AG04450 (cell line): ENCODE measurements at places on chromosomes 2 and 18.

DNA sequence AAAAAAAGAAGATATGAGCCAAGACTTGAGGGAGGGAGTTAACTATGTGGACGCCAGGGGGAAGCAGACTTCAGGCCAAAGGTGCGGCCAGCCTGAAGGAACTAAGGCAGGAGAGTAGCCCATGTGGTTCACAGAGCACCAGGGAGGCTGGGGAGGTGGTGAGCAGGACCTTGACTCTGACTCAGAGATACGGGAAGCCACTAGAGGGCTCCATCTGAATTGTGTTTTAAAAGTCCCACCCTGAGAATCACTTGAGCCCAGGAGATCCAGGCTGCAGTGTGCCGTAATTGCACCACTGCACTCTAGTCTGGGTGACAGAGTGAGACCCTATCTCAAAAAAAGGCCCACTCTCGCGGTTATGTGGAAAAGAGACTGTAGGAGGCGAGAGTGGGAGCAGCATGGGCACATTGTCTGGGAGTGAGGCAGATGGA is 12.3 kb downstream of the CEP192 start:
- peak; percentile 29 for DNase-seq

GRCh38 chr2:17626986-17627385 is 86.5 kb downstream of the VSNL1 start:
- DNase-seq: no peak

- DNase-seq: no peak
Observed at GRCh38 chr2:221034973-221035372, 537.1 kb downstream of the EPHA4 start.

DNA sequence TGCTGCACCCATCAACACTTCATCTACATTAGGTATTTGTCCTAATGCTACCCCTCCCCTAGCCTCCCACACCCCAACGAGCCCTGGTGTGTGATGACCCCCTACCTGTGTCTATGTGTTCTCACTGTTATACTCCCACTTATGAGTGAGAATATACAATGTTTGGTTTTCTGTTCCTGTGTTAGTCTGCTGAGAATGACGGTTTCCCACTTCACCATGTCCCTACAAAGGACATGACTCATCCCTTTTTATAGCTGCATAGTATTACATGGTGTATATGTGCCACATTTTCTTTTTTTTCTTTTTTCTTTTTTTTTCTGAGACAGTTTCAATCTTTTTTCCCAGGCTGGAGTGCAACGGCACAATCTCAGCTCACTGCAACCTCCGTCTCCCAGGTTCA is 284.1 kb upstream of the CYP26B1 start:
- no peak for DNase-seq

DNA sequence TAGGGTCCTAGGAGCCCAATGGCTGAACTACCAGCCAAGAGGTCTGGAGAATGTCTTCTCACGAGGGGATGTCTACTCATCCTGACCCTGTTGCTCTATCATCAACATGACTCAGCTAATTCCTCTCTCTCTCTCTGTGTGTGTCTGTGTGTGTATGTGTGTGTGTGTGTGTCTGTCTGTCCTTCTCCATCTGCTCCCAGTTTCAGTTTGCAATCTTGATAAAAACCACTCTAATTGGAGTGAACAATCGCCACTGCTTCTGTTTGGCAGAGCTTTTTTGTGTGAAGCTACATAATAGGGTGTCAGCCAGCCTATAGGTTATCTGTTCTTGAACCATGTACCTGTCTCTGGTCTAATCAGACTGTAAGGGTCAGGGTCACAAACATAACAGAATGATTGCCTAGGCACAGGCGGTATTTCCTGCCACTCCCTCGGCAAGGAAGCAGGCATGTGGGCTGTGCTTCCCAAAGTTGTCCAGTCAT is 219.8 kb downstream of the SH3BP4 start:
- peak; percentile 10 for DNase-seq

- no peak for DNase-seq
Observed at GRCh38 chr18:47898696-47899095, 31.8 kb downstream of the SMAD2 start.

DNA sequence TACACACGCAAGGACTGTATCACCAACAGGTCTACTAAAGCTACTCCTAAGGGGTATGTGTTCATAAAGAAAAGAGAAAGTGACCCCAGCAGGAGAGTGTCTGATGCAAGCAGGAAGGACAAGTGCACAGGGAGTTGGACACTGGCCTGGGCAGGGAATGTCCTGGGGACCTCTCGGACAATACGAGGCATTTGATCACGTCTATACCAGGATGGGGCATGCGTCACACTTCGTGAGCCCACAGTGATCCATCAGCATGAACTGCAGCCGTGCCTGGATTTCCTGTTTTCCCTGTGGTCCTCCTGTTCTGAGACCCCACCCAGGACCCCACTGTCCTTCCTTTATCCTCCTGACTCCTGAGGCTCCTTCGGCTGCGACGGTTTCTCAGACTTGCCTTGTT is 113.9 kb downstream of the HDAC4 start:
- no peak for DNase-seq

DNA sequence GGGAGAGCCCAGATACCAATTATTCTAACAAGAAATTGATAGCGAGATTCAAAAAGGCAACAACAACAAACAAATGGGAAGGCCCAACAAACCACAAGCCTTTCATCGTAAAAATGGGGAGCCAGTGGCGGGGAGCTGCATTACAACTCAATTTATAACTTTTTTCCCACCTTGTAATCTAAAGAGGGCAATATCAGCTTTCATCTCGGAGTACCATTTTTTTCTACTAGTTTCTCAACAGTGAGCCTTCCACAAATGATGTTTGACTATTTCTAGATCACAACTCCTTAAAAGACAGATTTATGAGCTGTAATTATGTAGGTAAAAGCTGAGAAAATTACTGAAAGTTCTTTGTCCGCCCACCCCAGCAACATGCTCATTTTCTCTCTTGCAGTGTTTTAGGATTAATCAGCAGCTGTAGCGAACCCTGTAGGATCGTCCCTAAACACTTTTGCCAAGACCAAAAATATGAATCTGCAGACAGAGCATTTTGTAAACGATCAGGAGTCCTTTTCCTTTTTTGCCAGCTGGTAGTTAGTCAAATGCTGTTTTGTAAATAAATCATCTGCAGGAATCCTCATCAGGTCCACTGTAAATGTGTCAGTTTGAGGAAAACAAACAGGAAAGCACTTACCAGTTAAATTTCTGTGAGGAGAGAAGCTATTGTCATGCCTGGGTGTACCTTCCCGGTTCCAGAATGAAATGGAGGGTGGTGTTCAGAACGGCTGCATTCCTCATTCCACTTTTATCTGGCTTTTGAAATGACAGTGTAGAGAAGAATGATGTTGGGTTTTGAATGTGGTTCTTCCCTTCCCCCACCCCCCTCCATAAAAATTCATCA is 53.2 kb downstream of the EEF1B2 start:
- DNase-seq: no peak

- DNase-seq: no peak
Observed at GRCh38 chr18:63550068-63550467, 7.9 kb downstream of the SERPINB12 start.

DNA sequence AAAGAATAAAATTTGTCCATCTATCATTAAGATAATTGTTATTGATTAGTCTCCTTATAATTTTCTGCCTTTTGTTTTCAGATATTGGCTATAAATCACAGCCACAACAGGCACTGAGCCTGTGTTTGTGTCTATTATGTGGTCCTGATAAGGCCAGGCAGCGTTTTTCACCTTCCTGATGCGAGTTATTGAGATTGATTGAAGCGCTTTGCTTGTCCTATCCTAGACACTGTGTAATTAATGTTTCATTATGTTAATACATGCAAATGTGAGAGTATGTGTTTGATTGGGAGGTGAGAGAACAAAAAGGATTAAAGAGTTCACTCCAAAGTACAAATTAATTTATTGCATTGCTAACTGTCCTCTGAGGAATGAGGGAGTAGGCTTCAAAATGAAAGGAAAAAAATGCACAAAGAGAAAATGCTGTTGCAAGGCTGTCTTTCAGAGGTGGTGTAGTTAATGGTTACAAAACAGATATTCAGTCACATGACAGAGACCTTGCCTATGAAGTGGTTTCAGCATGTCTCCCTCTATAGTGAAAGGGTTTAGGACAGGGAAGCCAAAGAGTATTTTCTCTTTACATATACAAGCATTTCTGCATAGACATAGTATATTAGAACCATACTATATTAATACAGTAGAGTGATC is 391.1 kb downstream of the DCC start:
- no peak for DNase-seq

GRCh38 chr2:55061523-55062344 is 11.5 kb upstream of the RTN4 start:
- no peak for DNase-seq

DNA sequence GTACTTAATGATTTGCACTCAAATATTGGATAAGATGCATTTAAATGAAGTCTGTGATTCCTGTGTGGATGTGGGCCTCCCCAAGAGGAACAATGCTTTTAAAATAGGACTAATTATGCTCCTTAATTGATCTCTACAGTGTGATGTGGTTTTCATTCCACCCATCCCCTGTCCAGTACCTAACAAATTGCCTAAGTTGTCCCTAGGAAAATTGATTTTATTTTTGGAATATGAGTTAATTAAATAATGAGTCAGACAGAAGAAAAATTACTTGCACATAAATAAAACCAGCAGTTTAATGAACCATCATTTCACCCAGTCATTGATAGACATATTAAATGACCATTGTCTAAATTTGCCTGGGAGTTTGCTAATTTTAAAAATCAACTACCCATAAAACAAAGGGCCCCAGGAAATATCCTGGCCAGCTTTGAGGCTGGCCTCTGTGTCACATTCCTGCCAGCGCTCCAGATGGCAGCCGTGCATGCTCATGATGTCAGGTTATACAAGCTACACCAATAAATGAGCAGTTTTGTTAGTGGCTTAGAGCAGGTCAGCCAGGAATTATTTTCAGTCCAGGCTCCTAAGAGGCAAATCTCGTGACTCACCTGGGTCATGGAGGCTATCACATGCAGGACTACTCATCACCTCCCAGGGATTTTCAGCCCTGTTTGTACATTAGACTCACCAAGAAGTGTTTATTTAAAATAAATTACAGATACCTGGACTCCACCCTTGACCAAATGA is 31.9 kb downstream of the ABHD3 start:
- no peak for DNase-seq

- DNase-seq: no peak
Observed at GRCh38 chr2:104768694-104769093, 85.2 kb upstream of the POU3F3 start.

GRCh38 chr2:174248998-174249592 is 763 bp upstream of the OLA1 start:
- no peak for DNase-seq

DNA sequence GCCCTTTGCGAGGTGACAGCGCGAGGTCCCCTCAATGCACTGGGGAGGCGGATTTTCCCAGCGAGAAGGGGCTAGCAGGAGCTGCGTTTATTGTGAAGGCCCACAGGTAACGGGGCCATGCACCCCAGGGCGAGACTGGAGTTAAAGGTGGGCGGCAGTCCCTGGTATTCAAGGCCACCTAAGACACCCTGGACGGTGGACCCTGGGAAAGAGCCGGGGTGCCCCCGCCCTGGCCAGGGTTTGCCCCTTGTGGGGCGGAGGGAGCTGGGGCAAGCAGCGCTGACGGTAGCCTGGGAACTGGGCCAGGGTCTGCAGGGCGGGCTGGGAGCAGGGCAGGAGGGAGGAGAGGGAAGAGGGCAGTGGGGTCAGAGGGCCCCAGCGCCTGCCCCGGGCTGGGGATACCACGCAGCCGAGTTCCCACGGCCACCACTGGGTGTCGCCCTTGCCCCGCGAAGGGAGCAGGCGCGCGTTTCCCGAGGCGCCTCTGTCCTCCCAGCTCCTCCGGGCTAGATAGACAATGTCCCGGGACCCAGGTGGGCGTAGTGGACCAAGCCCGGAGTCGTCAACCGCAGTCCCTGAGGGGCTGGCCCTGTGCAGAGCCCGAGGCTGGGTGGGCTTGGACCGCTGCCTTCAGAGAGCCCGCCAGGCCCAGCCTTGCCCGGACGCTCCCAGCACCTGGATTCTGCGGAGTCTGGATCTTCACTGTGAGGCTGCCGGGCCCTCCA is 80.2 kb downstream of the SMAD4 start:
- DNase-seq: no peak

GRCh38 chr2:109138449-109138848 is 9.4 kb downstream of the SH3RF3 start:
- no peak for DNase-seq

DNA sequence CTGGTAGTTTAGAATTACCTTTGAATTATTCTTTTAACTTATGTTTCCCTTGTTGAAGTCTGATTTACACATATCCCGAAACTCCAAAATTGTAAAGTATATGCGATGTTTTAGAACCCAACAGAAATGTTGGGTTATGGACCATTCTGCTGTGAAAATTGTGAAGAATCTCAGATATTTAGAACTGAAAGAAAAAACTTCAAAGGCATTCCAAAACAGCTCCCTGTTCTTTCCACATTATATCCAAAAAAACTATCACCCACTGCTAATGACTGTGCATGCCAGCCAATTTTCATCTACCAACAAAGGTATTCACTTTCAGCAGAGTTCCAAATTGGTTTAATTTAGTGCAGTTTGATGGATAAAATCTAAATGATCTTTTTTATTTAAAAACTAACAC is 21.5 kb upstream of the PDE1A start:
- DNase-seq: no peak

GRCh38 chr2:46991985-46992384 is 76.4 kb upstream of the MCFD2 start:
- DNase-seq: no peak

DNA sequence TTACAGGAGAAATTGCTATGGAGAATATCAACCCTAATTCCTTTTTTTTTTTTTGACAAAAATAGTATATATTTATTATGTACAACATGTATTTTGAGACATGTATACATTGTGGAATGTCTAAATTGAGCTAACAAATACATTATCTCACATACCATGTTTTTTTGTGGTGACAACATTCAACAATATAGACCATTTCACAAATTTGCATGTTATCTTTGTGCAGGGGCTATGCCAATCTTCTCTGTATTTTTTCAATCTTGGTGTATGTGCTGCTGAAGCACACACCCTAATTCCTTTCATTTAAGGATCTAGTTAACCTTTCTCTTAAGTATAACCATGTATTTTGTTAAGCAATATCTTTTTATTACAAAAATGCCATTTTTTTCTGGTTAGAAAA is 13.2 kb downstream of the SLC39A10 start:
- no peak for DNase-seq

DNA sequence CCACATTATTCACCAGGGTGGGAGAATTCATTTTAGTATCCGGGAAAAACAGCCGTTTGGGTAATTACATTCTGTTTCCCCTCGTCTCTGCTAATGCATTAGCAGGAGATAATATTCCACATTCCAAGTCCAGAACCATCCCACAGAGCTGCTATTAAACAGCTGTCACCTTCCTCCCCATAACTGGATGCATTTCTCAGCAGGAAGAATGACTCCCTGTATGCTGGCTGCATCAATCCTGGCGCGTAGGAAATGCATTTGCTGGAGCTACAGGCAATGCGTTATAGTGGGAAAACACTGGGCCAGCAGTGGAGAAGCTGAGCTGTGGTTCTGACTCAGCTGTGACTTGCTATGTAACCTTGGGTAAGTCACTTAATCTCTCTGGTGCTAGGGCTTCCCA is 246.0 kb downstream of the CLIP4 start:
- no peak for DNase-seq
